ENCODE measurements at places on chromosomes 7 and 10.

DNA sequence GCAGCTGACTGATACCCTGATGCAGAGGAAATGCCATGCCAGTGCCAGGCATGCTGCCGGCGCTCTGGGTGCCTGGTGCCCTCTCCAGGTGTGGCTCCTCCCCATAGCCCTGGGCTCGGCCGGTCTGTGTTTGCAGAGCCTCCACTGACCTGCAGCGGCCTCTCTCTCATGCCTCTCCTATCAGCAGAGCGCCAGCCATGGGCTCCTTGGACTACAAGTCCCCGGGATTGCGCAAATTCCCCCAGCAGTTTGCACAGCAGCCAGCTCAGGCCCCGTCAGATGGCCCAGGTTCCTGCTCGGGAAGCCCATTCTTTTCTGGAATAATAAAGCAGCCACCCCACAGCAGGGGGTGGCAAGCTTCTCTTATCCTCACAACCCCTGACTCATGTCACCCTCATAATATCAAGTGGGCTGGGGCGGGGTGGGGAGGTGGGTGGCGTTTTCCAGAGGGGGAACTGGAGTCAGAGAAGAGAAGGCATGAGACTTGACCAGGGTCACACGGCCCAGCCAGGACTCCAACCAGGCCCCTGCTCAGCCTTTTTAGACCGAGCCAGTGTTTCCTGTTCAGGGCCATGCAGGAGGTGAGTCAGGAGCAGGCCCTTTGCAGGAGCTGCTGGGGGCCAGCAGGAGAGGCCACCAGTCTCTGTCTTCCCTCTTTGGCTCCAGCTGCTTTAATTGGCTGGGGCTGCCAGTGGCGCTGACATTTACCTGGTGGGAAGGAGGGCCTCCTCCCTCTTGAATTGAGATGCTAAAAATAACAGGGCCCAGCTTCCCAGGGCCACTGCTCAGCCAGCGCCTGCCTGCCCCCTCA is 58.6 kb downstream of the ZMIZ1 start:
- DNase-seq = peak; percentile 84

DNA sequence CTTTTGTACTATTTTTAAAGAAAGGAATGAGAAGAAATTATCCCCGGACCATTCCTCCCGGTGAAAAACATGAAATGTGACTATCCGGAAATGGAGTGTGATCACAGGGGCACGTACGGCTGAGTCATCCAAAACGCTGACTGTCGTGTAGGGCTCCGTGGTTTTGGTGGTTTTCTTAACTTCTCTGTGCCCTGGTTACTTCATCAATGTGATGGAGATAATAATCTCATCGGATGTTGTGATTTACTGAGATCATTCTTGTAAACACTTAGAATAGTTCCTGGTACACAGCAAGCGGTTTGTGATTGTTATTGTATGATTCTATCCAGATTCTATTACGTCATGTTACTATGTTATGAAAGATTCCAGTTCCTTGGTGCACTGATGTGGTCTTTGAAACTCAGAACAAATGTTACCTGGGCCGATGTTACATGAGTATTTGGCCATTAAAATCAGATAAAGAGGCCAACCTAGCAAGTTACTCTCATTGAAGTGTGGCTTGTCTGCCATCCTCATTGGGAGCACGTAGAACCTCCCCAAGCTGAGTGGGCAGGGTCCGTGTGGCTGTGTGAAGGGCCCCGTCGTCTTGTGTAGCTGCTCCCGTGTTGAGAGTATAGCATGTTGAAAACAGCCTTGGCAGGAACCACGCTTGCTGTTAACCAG is 99.5 kb downstream of the CAMK1D start:
- DNase-seq = peak; percentile 31

GRCh38 chr10:909831-910230 is 21.7 kb downstream of the LARP4B start:
- DNase-seq = no peak

DNA sequence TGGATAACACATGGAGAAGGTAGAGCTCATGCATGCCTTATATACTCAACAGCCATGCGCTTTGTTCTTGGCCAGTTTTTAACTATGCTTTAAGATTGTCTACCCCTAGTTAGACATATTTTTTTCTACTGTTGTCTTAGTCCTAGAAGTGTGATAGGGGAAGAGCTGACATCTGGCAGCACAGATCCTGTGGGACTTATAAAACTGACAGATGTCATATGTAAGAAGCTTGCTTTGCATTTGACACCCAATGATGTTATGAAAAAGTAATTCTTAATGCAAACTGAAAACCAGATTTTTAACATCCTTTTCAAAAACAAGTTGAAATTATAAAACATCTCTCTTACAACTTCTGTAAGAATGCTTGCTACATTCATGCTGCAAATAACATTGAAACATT is 715.9 kb upstream of the LRRN3 start:
- DNase-seq = no peak

DNA sequence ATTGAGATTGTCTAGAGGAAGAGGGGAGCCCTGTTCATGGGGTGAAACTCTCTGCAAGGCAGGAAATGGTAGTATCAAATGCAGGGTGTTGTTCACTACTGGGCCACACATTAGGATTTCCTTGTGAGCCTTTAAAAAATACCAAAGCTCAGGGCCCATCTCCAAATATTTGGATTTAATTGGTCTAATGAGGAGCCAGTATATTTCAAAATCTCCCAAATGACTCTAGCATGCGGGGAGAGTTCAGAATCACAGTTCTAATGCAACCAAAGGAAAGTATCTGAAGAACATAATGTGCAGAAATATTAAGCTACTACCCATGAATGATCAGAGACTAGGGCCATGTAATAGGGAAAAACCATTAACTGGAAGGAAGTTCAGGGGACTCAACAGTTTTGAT is 27.3 kb downstream of the JCAD start:
- DNase-seq = no peak

DNA sequence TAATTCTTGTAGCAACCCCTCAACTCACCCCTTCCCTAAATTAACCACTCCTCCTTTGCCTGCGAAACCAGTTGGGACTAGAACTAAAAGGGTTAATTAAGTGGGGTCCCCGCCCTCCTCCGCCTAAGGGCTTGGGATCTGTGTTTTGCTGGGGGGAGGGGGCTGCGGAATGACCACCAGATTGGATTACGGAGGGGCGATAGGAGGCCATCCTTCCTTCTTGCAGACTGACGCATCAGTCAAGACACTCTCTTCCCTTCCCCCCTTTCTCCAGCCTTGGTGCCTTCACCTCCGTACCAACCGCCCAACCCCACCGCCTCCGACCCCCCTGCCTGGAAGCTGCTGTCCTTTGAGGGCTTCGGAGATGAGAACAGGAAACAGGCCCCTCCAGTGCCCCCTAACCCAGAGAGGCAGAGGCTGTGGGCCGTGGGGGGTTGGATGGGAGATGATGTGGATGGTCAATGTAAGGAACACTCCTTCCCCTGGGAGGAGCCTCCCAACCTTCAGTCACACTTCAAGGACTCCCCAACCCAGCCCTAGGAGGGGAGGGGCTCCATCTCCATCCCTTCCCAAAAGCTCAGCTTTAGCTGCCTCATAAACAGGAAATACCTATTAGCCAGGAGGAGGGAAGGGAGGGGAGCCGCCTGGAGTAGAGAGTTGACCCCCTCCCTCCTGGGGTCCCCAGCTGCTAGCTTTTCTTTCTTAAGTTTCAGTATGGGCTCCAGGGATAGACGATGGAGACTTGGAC is 997 bp upstream of the LDB1 start:
- DNase-seq = peak; percentile 56

DNA sequence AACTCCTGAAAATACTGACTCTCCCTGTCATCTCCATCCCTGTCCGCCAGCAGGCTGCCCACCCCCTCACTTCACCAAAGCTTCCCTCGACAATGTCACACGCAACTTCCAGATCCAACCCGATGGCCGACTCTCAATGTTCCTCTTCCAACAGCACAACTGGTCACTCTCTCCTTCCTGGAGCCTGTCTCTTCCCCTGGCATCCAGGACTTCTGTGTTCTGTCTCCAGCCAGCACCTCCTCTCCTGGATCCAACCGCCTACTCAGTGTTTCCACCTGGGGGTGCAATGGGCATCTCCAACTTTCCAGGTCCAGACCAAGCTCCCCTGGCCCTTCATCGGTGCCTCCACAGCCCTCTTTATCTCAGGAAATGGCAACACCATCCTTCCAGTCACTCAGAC is 8.6 kb downstream of the CPA5 start:
- no peak for DNase-seq

GRCh38 chr10:5903563-5903962 is 13.5 kb downstream of the FBH1 start:
- no peak for DNase-seq

Measured in NCI-H510A (cell line).